ENCODE measurements at places on chromosomes 1 and 21.

- no peak for DNase-seq
These were observed 123.3 kb downstream of the CNIH3 start for GRCh38 chr1:224739303-224739996.

GRCh38 chr1:19750882-19751276 lies 48.8 kb downstream of the TMCO4 start:
- no peak for DNase-seq

GRCh38 chr1:44338136-44338535 lies 16.9 kb downstream of the ERI3 start:
- DNase-seq = no peak

DNA sequence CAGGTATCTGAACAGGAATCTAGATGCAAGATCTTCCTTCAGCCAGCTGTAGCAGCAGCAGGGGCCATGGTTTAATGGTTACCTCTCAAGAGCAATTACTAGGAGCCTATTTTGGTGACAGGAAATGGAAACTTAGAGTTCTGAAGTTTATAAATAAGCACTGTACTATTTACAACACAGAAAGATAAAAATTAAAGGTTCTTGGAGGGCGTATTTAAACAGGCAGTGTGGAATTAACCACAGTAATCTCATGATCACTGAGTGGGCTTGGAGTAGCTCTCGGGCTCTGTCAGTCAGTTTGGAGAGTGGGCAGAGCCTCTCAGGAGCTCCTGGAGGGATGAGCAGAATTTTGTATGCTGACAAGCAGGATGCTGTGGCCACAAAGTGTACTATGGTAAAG lies 10.2 kb upstream of the FCRL5 start:
- DNase-seq = no peak

DNA sequence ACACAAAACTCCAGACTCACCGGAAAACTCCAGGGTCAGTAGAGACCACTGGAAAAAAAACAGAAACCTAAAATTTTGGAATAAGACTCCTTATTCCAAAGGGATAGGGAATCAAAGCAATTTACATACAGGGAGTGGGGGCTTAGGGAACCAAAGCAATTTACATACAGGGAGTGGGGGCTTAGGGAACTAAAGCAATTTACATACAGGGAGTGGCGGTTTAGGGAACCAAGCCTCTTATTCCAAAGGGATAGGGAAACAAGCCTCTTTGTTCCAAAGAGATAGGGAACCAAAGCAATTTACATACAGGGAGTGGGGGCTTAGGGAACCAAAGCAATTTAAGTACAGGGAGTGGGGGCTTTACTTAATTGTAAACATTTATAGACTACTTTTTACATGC lies 28.4 kb upstream of the TTLL7 start:
- no peak for DNase-seq

GRCh38 chr1:103218821-103219220 lies 110.5 kb upstream of the COL11A1 start:
- no peak for DNase-seq

- DNase-seq = peak; percentile 23
These were observed 4.6 kb downstream of the FCRLB start for GRCh38 chr1:161725908-161726472.

DNA sequence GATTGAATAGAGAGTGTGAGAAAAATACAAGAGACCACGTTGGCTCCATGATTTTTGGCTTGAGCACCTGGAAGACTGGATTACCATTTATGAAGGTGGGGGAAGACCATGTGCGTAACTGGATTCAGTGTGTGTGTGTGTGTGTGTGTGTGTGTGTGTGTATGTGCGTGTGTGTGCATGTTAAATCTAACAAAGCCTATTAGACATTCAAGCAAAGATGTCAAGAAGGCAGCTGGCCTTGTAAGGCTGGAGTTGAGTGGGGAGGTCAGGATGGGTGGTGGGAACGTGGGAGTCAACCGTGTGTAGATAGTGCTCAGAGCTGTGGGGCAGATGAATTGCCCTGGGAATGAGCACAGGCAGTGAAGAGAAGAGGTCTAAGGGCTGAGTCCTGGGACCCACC lies 293.8 kb upstream of the POU3F1 start:
- no peak for DNase-seq

DNA sequence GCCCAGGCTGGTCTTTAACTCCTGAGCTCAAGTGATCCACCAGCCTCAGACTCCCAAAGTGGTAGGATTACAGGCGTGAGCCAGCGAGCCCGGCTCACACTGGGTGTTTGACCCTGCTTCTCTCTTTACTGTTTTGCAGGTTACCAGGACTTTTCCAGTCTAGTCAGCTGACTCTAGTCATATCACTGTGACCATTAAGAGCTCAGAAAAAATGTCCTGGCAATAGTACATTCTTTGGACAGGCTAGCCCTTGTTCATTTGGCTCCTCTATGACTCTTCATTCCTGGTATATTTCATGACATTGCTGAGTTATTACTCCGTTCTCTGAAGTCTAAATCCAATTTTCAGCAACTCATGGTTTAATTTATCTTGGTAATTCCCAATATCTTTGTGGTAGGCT lies 8.0 kb upstream of the CA6 start:
- DNase-seq = no peak

GRCh38 chr1:223700942-223701637 lies 11.2 kb upstream of the CAPN2 start:
- peak; percentile 41 for DNase-seq

DNA sequence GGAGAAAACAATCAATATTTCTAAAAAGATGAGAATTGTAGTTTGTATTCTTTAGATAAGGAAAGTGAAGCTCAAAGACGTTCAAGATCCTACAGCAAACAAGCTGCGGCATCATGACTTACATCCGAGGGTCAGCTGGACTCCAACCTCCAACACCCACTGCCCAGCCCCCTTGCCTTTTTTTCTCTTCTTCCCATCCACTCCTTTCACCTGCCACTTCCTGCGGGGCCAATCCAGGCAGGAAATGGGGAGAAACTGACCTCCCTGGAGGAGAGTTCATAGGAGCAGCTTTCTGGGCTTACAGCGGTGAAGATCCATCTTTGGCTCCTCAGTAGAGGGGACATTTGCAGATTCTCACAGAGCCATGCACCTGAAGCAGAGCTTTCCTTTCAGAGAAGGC lies 361.5 kb downstream of the PTPRU start:
- DNase-seq = no peak

GRCh38 chr1:1039145-1039910 lies 19.4 kb downstream of the AGRN start:
- no peak for DNase-seq

GRCh38 chr1:2174348-2175054 lies 20.1 kb downstream of the FAAP20 start:
- no peak for DNase-seq

GRCh38 chr21:29786496-29787360 lies 153.1 kb downstream of the GRIK1 start:
- DNase-seq = no peak

DNA sequence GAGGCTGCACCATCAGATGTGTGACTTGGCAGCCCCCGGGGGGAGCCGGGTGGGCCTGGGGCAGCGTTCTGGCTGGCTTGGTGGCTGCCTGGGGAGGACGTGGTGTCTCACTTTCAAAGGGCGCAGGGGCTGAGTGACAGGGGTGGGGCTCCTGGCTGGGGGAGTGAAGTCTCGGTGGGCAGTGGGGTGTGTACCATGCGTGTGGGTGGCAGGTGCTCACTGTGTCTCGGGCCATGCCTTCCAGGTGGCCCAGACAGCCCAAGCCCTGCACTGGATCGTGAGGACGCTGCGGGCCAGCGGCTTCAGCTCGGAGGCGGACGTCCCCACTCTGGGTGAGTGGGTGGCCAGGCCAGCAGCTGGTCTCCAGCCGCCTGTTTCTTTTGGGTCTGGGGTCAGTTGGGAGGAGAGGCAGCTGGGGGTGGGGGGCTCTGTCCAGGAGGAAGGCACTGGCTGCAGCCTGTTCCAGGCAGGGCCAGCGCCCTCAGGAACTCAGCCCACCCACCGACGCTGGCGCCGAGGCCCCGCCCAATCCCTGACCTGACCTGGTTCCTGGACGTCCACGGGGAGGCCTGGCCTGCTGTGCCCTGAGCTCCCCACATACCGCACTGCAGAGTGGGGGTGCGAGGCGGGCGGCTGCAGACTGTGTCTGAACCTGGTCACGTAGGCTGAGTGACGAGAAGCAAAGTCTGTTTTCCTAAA lies 30.6 kb upstream of the LRRC3 start:
- no peak for DNase-seq

GRCh38 chr21:36806103-36806502 lies 107.2 kb downstream of the SIM2 start:
- no peak for DNase-seq

GRCh38 chr1:222326710-222327036 lies 221.2 kb downstream of the HHIPL2 start:
- DNase-seq = no peak

DNA sequence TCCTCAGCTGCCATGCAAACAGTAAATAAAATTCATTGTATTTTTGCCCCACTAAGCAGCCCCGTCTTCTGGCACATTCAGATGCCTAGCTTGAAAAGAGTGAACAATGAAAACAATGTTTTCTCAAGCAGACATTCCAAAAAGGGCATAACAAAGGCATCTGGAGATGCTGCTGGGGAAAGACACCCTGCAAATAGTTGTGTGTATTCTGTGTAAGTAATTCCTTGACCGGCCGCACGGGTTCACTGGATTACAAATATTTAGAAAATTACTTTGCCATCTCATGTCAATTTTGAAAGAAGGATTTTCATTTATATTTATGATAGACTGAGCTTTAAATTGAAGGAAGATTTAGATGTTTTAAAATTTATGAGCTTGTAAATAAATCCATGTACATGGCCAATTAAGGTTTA lies 142.2 kb downstream of the SLC45A1 start:
- no peak for DNase-seq

DNA sequence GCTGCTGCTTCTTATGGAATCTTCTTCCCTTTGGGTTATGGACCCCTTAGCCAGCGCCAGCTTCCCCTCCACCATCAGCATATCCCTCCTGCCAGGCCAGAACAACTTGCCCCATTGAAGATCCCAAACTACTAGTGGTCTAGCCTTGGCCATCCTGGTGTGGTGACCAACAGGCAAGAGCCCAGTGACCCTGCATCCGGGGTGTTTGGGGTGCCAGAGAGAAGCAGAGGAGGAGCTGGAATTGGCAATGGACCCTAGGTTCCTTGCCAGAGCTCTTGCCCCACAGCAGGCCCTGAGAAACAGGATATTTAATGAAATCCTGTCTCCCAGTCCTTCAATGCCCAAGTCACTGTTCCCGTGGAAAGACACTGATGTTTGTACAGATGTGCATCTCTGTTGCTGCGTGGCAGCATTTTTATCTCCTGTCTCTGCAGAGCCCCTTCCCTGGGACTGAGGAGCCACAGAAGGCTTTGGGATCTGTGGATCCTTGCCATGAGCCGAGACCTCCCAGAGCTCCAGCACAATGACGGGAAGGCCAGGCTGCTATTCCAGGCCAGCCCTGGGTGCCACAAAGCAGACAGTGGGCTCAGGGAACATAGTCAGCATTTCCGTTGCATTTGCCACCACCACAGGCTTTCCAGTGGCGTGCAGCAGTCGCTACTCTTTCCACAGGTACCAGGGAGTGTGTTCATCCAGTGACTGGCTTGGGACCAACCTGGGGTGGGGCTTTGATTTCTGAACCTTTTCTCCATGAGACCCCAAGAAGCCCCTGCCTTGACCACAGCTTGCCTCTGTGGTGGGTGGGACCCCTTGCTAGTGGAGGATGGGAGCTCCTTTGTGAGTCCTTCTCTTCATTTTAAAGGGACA lies 21.6 kb downstream of the NAV1 start:
- DNase-seq = no peak

- DNase-seq = no peak
These were observed 223.4 kb upstream of the DUSP10 start for GRCh38 chr1:221965252-221965651.

GRCh38 chr1:200880212-200880611 lies 7.4 kb downstream of the GPR25 start:
- peak; percentile 22 for DNase-seq

GRCh38 chr21:42970946-42971653 lies 3.3 kb upstream of the PKNOX1 start:
- DNase-seq = no peak

DNA sequence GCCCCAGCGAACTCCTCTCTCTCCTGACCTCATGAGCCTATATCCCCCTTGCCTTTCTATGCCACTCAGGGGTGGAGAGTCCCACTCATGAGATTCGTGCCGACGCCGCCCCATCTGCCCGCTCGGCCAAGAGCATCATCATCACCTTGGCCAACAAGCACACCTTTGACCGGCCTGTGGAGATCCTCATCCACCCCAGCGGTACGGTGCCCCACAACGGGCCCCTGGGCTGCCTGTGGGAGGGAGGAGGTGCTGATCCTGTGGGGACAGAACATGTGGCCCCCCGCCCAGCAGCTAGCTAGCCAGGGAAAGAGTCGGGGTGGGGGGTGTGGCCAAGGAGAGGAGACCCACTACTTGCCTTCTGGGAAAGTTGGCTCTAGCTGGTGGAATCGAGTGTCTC lies 27.8 kb downstream of the VWA5B1 start:
- no peak for DNase-seq

DNA sequence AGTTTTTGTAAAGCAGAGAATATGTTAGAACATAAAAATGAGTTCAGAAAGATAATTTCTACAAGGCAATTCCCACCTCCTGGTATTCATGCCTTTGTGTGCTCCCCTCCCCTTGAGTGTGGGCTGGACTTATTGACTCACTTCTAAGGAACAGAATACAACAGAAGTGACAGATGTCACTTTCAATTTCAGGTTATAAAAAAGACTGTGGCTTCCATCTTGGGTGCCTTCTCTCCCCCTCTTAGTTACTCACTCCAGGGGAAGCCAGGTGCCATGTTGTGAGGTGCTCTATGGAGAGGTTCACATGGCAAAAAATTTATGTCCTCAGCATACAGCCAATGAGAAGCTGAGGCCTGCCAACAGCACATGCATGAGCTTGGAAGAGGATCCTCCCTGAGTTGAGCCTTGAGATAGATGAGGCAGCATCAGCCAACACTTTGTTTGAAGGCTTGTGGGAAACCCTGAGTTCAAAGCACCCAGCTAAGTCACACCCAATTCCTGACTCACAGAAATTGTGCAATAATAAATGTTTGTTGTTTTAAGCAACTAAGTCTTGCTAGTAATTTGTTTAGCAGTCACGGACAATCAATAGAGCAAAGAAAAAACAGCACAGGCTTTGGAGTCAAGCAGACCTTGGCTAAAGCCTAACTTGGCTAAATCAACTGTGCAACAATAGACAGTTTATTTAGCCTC lies 73.5 kb upstream of the NGF start:
- DNase-seq = no peak

DNA sequence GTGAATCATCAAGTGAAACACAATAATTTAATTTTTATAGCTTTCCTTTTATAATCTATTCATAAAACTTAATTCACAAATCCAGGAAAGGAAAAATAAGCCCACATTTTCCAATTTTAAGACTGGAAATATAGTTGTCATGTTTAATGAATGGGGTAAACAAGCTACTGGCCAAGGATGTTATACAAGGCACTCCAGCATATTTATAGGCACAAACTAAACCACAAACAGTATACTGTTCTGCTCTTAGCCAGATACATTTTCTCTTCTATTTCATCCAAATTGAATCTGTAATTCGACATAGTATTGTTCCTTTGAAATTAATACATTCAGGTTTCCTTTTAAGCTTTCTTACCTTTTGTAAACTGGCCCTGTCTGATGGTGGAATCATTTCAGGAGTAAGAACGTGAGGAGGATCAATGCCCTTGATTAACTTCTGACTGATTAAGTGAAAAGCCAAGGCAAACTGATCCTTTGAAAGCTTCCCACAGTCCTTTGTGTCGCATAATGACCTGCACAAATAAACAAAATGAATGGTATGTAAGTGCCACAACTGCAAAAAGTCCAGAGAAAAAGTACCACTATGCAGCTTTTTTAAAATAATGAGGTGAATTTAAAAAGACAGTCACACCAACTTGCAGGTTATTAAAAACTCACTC lies 74.4 kb downstream of the EPS15 start:
- no peak for DNase-seq

GRCh38 chr1:243735457-243735856 lies 114.6 kb downstream of the AKT3 start:
- no peak for DNase-seq

- no peak for DNase-seq
These were observed 165.3 kb downstream of the GRIK3 start for GRCh38 chr1:36869054-36869453.

All from T-helper 2 cell treated with Interferon-gamma antibody and Interleukin-4, amounts not matched to agents 5 μg/mL and 100 μg/mL, for 36 hours (primary cell).